ENCODE measurements at places on chromosomes 4 and X.

GRCh38 chr4:135244056-135244455 lies 1042.5 kb upstream of the PABPC4L start:
- no peak for DNase-seq

DNA sequence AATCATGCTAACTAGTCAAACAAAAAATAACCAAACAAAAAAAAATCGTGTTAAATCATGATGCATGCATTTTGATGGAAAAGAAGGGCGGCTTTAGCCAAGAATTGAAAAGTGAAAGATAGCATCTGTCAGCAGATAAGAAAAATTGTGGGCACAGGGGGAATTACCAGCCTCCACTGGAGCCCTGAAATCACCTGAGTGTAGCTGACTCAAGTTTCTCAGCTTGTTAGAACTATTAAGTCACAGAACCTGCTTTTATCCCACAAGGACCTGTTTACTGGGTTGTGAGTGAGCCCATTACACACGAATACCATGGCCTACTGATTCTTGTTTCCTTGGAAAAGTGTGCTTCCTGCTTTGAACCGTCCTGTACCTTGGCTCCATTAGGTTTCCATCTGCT lies 85.2 kb downstream of the COX18 start:
- DNase-seq, result no peak

GRCh38 chr4:2947926-2948325 lies 15.3 kb downstream of the NOP14 start:
- no peak for DNase-seq

DNA sequence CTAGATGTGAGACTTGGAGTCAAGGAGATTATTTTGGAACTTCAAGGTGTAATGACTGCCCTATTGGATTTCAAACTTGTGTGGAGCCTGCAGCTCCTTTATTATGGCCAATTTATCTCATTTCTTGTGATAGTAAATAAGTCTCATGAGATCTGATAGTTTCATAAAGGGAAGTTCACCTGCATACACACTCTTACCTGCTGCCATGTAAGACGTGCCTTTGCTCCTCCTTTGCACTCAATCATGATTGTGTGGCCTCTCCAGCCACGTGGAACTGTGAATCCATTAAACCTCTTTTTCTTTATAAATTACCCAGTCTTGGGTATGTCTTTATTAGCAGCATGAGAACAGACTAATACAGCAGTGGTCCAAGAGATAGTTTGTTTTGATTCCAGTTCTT lies 19.1 kb downstream of the PF4 start:
- no peak for DNase-seq

DNA sequence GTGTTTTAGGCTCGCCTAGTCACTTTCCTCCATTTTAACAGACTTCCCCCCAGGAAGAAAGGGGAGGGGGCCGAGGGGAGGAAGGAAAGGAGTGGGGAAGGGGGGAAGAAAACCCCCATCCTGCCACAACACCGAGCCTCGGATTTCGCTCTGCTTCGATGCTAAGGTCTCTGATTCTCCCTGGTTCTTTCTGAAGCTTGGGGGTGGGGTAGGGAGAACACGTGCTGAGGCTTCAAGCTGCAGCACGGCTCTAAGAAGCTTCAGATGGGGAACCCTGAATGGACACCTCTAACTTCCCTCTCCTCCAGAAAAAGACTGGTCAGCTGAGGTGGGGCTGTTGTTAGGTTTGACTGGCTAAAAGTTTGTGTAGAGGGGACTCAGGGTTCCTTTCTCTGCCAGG lies 61.8 kb downstream of the RHOH start:
- no peak for DNase-seq

DNA sequence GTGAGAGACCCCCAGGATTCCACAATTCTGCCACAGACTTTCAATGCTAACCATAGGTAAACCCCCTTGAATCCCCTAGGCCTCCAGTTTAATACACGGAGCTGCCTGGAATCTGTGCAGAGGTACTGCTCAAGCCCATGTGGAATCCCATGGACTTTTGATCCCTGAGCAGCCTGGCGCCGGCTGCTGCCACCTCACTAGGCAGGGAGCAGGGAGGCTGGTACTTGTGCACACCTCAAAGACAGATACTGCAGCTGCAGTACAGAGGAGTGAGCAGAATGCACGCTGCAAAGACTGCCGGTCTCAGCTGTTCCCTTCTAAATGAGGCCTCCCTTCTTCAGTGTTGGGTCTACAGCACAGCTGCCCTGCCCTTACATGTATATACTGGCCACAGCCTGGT lies 79.4 kb downstream of the RPS6KA6 start:
- no peak for DNase-seq

GRCh38 chr4:47209833-47210232 lies 178.5 kb downstream of the GABRB1 start:
- DNase-seq, result no peak

DNA sequence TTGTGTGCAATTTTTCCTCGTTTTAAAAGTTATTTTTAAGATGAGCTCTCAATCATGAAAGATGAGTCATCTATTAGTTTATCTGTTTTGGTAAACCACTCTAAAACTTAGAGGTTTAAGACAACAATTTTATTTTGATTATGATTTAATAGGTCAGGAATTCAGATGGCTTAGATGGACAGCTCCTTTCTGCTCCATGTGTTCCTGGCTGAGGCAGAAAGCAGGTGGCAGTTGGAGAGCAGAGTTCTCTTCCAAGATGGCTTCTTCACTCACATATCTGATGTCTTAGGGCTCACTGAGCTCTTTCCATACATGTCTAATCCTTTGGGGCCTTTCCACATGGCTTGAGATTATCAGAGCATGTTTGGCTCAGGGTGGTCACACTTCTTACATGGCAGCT lies 48.3 kb upstream of the GRPR start:
- DNase-seq, result no peak

GRCh38 chrX:10095698-10096432 lies 60.9 kb upstream of the CLCN4 start:
- no peak for DNase-seq

GRCh38 chrX:51420610-51421009 lies 75.8 kb downstream of the NUDT11 start:
- peak; percentile 15 for DNase-seq

DNA sequence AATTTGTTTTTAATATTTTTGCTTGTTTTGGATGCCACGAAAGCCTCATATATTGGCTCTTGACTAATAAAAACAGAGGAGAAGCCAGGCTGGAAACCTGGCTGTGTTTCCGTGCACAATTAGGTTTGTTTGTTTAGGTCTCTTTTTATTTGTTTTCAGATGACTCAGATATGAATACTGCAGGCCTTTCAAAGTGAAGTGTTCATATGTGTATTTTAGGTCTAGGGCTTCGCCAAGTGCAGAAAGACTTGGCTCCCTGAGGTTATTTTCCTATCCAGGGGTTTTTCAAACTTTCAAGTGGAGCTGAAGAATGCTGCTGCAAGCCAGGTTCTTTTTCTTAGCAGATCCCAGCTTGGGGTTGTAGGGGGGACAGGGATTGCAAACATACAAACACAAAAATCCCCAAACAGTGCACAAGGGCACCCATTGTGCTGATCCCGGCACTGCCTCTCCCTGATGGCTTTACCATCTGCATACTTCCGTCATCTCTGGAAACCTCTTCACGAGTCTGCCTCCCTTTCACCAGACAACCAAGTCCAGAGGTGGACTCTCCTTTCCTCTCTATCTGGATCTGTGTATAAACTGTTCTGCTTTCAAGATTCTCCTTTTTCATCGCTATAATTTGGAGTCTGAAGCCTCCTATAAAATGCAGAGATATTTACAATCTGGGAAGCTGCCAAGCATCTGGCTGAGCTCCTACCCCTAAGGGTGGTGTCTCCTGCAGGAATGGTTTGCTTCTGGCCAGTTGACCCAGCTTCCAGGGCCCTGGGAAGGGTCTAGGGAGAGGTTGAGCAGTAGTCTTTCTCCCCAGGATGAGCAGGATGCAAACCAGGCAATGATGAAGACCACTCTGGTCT lies 108.6 kb downstream of the SMIM20 start:
- DNase-seq, result no peak

DNA sequence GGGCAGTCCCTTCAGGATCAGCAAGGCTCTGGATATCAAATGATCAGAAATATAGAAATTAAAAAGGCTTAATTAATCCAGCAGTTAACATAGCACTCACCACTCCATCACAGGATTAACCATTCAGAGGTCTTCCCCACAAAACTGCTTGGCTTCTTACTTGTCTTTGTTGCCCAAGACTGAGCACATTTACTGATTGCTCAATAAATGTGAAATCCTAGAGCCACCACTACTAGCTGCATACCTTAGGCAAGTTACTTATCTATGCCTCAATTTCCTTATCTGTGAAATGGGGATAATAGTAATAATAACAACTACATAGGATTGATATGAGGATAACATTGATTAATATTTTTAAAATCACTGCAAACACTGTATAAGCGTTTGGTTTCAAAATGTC lies 124.2 kb downstream of the ARHGAP6 start:
- no peak for DNase-seq

GRCh38 chr4:7867191-7867590 lies 72.5 kb downstream of the AFAP1 start:
- DNase-seq, result no peak

DNA sequence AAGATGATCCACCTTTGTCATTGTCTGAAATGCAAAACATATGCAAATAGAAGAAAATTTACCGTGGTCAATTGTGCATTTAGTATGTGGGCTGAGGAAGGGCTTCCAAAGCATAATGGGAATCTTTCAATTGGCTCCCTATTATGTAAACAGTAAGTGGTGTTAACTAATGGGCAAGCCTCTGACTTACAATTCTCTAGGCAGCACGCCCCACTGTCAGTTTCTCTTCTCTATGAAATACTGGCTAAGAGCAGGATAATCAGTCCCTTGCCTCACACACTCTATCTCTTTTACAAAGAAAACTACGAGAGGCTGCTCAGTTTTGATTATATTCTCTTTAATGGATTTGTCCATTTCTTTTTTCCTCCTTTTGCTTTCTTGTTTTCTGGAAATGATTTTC lies 1272.6 kb downstream of the PCDH19 start:
- no peak for DNase-seq

DNA sequence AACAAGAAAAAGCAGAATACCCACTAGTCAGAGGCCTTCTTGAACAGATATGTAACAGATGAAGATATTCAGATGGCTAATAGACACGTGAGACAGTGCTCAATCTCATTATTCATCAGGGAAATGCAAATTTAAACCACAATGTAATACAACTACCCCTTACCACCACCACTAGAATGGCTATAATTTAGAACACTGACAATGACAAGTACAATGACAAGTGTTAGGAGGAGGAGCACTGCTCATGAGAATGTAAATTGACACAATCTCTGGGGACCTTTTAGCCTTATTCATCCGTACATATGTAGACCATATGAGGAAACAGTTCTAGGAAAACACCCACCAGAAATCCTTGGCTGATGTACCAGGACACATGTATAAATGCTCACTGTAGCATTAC lies 13.1 kb downstream of the ZNF81 start:
- DNase-seq, result no peak

DNA sequence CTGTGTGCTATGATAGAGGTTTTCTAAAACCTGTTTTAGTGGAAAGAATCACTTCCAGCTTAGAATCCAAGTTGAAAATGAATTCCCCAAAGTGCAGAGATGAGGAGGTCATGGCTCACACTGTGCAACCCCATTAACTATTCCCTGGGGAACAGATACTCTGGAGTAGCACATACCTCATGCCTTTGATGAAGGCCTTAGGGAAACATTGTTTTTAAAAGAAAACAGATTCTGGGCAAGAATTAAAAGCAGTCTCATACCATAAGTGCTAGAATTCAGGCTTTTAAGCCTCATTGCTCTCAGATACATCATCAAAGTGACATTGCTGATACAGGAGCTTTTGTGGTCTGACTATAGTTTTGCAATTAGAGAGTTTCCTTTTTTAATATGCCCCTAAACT lies 115.1 kb downstream of the NDST4 start:
- DNase-seq, result no peak

DNA sequence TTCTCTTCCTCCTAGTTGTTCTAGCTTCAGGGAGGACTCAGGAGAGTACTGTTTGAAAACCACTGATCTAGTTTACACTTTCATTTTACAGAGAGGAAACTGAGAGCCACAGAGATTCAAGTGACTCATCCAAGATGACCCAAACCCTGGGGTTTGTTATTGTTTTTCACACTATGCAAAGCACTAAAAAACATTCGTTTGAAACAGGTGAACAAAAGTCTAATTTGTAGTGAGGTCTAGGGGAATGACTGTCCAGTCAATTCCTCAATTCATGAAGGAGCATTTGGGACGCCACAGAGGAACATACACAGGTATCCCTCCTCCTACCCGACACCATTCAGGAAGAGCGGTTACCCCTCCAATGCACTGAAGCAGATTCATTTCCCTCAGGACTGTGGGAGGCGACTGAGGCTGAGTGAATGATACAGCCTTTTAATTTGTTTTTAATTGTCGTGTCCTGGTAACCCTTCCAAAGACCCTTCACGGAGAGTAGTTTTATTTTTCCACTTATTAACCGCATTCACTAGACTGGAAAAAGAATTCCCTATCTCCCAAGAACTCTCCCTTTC lies 30.3 kb downstream of the TLR10 start:
- no peak for DNase-seq

DNA sequence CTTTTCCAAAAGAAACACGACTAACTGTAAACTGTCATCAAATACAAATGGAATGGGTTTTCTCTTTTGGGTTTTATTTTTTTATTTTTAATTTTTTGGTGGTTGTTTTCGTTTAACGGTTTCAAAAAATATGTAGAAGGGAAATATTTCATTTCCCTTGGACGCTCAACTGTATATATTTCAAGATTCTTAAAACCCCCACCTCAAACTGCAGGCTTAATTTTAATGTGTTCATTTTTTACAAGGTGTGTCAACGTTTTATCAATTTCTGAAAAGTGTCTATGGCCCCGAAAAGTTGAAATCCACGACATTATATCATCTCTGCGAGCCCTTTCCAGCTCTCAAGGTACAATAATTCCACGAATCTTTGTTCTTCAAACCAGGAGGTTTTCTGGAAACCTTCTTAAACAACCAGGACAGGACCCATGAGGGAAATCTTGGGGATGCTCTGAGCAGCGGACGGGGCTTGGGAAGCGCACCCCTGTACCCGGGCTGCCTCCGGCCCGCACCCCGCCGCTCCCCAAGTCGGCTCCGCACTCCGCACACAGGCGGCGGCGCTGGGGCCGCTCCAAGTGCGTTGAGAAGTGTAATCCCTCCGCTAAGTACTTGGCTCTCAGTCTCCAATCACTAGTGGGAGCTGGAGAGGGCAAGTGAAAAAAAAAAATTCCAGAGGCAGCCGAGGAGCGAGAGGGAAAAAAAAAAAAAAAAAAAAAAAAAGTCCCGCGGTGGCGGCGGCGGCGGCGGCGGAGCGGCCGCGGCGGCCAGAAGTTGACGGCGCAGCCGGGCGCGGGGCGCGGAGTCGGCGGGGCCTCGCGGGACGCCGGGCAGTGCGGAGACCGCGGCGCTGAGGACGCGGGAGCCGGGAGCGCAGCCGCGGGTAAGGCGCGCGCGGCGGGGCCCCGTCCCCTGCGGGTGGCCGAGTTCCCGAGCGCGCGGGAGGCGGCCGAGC lies at the start of gene BMPR1B:
TSS of gene BMPR1B (plus strand) at position 764 of the 949 bp plus-strand sequence. CDS start 346,470 bp downstream, outside the sequence.
- DNase-seq, result no peak

GRCh38 chr4:80387390-80388283 lies 52.1 kb downstream of the CFAP299 start:
- DNase-seq, result no peak

Data from hematopoietic multipotent progenitor cell treated with erythropoietin and hydrocortisone succinate and interleukin-3 and kit ligand, for 17 days (in vitro differentiated cells).